ENCODE measurements at places on chromosomes 6 and 20.

- DNase-seq, result peak; percentile 77
Measured at GRCh38 chr6:53168516-53169267, 20.1 kb upstream of the GCM1 start.

- no peak for DNase-seq
Measured at GRCh38 chr20:21968486-21968885, 263.0 kb downstream of the PAX1 start.

DNA sequence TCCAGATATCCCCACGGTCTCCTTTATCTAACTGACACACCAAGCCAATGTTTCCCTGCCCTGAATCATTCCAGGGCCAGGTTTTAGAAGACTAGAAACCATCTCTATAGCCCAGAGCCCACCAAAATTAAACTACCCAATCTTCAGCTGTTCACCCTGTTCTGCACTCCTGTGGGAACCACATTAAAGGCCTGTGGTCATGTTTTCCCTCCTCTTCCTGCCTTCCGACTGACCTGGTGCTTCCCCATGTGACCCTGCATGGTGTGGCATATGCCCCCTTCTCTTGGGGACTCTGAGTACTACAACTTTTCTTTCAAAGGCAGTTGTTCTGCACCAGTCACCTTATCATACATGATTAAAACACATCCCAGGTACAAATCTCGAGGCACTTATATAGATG lies 155.0 kb downstream of the TMEM200A start:
- no peak for DNase-seq

- DNase-seq, result no peak
Measured at GRCh38 chr6:77273929-77274328, 189.4 kb downstream of the HTR1B start.

DNA sequence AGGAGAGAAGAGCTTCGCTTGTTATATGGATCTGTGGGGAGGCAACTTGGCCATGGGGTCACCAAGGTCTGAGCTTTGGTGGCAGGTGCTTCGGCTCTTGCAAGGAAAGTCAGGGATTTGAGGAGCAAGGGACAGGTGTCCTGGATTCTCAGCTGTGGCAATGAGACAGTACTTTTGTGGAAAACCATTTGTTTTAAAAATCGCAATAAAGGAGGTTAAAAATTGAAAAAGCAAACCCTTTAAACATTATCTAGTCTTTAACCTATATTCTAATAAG lies 64.3 kb downstream of the NOL4L start:
- DNase-seq, result no peak

GRCh38 chr20:51373713-51374455 lies 168.6 kb downstream of the NFATC2 start:
- DNase-seq, result no peak

DNA sequence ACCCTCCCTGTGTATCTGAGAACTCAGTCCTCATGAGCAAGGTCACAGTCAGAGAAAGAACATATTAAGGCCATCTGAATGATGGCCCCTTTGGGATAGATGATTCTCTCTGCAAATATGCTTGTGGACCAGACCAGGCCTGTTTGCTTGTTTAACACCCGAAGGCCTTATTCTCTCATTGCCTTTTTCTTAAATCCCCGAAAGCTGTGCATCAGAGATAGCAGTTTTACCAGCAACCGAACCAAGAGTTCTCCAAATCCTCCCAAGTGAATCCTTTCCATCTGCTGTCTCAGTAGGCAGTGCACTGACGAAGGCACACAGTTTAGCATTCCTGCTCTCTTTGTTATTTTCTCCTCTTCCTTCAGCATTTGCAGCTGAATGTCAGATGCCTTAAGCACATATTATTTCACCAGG lies 79.8 kb downstream of the TRMT6 start:
- DNase-seq, result no peak

- no peak for DNase-seq
Measured at GRCh38 chr20:49668181-49668877, 45.3 kb downstream of the B4GALT5 start.

GRCh38 chr6:7646394-7646793 lies 56.4 kb downstream of the SNRNP48 start:
- peak; percentile 70 for DNase-seq

DNA sequence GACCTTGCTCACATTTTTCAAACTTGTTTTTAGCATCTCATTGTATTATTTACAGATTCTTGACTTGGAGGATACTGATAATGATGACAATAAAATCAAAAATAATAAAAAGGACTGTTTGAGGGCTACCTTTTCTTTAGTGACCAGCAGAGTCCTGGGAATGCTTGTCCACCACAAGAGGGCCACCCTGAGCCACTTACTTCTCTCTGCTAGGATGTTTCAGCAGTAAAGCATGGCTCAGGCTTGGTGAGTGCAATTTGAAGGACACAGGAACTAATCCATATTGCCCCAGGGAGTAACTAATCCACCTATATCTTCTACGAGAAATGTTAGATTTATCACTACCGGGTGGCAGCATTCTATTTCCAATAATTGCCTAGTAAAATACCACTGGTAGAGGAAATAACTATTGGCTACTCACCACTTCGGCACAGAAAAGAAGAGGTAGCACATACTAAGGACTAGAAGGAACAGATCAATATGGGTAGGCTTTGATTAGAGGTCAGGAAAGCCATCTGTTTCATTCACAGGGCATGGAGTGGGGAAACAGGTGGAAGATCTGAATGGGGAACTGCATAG lies 5.8 kb upstream of the KIAA0408 start:
- DNase-seq, result peak; percentile 87

DNA sequence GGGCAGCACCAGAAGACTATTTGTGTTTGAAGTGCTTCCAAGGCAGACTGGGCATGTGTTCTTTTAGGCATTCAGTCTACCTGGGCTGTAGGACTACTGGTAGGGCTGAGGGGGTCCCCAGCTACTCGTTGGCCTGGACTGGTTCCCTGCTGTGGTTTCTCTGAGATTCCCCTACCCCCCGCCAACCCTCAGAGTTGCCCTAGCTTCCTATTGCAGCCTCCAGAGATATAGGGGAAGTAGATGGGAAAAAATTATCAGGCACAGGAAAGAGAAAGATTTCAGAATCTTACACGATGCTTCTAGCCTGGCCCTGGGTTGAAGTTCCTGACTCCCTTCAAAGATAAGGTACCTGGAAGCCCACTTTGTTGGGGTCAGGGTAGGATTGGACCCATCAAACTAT lies 22.5 kb downstream of the BRPF3 start:
- no peak for DNase-seq

DNA sequence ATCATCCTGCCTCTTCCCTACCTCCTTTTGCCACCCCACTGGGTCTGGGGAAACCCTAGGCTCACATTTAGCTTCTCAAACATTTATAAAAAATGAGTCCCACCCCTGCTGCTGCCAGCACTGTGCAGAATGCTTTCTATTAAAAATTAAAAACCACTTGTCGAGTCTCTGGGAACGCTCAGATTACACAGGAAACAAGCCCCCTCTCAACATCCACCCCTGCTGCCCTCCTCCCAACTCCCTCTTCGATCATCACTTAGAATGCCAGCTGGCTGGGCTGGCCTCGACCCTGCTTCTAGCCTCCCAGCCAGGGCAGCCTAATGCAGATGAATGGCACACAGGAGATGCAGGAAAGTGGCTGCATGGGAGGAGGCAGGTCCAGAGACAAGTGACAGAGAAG lies 75.8 kb downstream of the CDH22 start:
- DNase-seq, result no peak

DNA sequence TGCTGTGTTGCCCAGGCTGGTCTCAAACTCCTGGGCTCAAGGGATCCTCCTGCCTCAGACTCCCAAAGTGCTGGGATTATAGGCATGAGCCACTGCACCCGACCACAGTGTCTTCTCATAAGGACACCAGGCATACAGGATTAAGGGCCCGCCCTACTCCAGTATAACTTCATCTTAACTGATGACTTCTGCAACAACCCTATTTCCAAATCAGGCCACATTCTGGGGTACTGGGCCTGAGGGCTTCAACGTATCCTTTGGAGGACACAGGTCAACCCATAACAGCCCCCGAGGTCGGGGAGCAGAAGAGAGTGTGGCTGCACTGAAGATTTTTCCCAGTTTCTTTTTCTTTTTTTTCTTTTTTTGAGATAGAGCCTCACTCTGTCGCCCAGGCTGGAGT lies 39.7 kb downstream of the SUN5 start:
- DNase-seq, result no peak

DNA sequence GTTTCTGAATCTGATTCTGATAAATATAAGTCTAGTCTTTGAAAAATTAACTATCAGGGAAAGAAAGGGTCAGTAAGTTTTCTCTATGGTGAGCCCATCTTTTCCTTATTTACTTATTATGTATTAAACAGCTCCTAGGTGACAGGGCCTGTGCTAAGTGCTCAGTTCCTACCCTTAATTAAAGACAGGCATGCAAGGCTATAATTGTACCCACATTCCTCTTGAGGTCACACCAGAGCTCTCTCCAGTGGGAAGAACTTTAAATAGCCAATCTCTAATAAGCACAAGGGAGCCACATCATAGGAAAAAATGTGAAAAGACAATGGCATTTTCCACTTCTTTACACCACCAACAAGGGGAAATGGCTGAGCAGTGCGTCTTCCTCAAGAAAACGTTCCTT lies 421.8 kb upstream of the SLC35B3 start:
- no peak for DNase-seq

DNA sequence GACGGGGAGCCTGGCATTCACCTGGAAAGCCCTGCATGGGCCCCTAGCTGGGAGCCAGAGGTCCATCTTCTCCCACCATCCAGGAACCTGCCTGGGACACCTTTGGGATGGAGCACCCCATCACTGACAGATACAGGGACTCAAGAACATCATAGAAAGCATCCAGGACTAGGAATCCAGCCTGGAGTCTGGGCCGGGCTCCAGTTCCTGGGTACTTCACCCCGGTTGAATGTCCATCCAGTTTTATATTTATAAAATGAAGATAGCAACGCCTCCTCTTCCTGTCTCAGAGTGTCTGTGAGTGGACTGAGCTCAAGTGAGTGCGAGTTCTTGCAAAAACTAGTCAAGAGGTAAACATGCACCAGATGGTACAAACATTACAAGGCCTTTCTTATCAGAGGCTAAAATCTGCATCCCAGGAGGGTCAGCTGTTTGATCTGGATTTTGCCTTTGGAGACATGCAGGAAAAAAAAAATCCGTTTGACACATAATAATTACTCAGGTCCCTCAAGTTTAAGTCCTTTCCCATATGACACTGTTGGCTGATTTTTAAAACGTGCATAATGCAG lies 27.4 kb downstream of the ZC3H12D start:
- peak; percentile 16 for DNase-seq

- DNase-seq, result peak; percentile 90
Measured at GRCh38 chr20:53939572-53940359, 130.6 kb downstream of the BCAS1 start.

DNA sequence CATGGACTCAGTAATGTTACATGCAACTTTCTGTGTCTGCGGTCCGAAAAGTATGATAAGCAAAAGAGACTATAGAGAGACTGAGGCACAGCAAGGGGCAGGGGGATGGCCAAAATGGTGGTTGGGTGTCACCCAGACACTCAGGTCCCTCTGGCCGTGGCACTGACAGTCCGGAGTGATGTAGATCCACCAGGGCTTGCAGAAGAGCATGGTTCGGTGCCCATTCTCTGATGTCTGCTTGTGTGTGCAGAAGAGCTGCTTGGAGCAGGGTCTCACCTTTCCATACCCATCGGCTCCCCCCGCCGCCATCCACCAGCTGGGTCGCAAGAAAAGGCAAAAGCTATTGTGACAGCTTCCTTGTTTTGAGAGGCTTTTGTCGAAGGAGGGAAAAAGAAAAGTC lies 6.6 kb upstream of the APCDD1L start:
- no peak for DNase-seq

GRCh38 chr6:69861986-69862385 lies 4.4 kb upstream of the COL19A1 start:
- no peak for DNase-seq

GRCh38 chr6:81763968-81764367 lies 11.5 kb upstream of the TENT5A start:
- DNase-seq, result no peak

- no peak for DNase-seq
Measured at GRCh38 chr20:40503119-40503518, 185.9 kb downstream of the MAFB start.

GRCh38 chr20:41101660-41102059 lies 35.7 kb upstream of the PLCG1 start:
- no peak for DNase-seq

GRCh38 chr20:37994512-37994911 lies 38.7 kb downstream of the TTI1 start:
- DNase-seq, result peak; percentile 57

DNA sequence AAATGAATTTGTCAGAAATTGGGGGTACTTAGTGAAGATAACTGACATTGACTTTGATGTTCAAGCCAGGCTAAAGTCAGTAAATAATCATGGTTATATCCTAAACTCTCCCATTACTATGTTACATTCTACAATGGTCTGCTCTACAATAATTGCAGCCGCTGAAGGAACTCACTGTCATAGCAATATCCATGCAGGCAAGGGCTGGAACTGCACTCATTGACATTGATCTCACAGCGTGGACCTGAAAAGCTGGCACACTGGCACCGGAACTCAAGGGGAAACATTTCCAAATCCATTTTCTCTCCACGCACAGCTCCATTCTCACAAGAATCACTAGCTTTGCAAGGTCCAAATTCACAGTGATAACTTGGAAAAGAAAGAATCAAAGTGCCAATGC lies 702.7 kb downstream of the EYS start:
- DNase-seq, result no peak

Measured in foreskin fibroblast (primary cell).